ENCODE measurements at places on chromosomes 13 and 19.
A peak's percentile ranks its signal among the peaks of the same experiment; 100 is the strongest.

- ATAC-seq: no peak
Observed at GRCh38 chr13:30659980-30660379, 42.3 kb downstream of the USPL1 start.

GRCh38 chr13:26705536-26705935, 55.0 kb downstream of the GPR12 start:
- no peak for ATAC-seq

- ATAC-seq: no peak
Observed at GRCh38 chr19:3213159-3213558, 11.3 kb upstream of the CELF5 start.

- ATAC-seq: no peak
Observed at GRCh38 chr13:36788276-36788675, 30.7 kb upstream of the RFXAP start.

- no peak for ATAC-seq
Observed at GRCh38 chr19:10838377-10838776, 2.4 kb upstream of the TMED1 start.

- no peak for ATAC-seq
Observed at GRCh38 chr19:37412700-37413099, 41.8 kb downstream of the ZNF527 start.

GRCh38 chr13:51771418-51772104, 32.4 kb downstream of the DHRS12 start:
- ATAC-seq: no peak

- no peak for ATAC-seq
Observed at GRCh38 chr13:76331943-76332712, 554.1 kb downstream of the KCTD12 start.

DNA sequence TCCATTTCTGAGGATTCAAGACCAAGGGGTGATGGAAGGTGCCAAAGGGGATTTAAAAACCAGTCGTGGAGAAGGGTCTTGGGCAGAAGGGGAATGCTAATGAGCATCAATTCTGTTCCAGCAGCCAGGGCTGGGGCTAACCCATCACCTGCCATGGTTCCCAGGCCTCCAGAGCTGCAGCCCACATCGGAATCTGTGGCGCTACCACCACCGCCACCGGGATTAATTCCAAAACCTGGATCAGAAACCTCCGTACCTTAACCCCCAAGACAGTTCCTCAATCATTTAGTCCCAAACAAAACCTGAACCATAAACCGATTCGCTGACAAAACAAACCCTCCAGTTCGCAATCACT, 583 bp downstream of the ZNF615 start:
- no peak for ATAC-seq

DNA sequence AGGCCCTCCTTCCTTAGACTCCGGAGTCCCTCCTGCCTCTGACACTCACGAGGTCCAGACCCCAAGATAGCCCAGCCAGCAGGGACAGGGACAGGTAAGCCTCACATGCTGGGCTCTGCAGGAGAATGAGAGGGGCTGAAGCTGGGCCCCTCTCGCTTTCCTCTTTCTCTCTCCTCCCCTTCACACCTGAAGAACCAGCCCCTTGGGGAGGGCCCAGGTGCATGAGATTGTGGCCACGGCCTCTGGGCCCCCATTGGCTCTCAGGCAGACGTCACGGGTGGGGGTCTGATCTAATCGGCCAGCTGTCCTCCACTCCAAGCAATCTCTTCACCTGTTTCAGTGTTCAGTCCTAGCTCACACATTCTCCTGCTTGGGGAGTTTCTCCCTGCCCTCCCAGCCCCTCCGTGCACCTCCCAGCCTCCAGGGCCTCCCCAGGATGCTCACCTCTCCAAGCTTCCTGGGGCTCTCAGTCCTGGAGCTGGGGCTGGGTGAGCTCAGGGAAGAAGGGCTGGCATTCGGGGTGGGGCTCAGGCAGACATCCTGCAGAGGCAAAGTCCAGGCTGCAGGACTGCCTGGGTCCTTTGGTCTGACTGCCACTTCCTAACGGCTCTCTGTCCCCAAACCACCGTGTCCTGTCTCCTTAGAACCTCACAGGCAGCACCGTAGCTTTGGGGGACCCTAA, 2.8 kb downstream of the TMEM150B start:
- ATAC-seq: peak; percentile 43

DNA sequence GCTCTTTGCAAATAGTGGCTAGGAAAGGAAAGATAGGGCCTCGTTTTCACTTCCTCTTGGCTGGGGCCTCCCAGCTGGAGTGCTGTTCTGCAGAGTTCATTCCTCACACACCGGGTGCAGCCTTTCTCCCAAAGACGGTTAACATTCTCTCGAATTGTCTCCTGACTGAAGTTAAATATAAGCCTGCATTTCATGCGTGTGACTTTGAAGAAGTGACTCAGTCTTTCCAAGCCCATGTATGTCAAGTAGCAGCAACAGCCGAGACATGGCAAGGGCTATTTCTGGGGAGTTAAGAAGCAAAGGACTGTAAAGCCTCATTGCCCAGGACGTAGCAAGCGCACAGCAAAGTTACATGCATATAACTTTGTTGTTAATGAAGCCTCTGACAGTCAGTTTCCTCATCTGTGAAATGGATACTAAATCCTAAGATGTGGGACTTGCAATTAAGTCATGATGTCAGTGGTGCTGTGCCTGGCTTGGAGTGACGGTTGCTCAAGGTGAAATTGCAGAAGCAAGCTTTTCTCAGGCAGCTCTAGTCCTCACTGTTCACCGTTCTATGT, 502.4 kb downstream of the MYO16 start:
- ATAC-seq: peak; percentile 80

DNA sequence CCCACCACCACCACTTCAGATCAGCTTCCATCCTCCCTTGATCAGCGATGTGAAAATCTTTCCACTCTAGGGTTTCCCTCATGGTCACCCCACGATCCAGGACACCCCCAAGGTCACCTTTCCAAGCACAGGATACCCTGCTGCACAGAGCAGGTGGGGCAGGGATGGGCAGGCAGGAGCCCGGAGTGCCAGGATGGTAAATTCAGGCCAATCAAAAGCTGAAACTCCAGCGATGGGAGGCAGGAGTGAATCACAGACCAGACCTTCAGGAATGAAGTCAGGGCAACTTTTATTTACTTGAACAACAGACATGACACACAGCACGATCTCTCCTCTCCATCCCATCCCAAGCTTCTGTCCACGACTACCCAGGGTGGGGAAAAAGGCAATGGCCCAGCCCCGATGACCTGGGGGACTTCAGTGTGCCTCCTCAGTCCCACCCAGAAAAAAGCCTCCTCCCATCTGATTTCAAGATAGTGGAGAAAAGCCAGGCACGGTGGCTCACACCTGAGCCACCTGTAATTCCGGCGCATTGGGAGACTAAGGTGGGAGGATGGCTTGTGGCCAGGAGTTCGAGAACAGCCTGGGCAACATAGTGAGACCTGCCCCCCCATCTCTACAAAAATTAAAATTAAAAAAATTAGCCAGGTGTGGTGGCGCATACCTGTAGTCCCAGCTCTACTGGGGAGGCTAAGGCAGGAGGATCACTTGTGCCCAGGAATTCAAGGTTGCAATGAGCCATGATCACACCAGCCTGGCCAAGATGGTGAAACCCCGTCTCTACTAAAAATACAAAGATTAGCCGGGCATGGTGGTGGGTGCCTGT, 39.2 kb downstream of the ZSWIM4 start:
- ATAC-seq: no peak

DNA sequence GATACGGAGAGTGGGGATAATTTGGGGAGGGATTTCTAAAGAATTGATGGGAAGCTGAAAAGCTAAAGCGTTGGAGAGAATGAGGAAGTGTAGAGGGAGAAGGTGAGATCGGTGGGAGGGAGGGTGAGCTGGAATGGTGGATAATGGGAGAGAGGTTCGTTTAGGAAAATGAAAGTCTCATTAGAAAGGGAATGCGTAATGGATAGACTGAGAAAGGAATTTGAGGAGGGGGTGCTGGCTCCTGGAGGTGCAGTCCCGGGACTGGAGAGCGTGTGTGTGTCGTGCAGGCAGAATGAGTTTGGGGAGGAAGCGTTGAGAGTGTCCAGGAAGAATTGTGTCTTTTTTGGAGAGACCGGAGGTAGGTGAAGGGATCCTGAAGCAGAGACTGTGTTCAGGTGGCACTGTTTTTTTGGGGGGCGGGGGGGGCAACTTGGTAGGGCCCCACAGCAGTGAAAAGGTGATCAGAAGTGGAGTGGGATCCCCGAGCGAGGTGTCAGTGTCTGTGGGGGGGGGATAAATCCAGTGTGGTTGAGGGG, 1.4 kb downstream of the ACTN4 start:
- ATAC-seq: no peak

GRCh38 chr19:977058-977464, 7.1 kb upstream of the WDR18 start:
- peak; percentile 21 for ATAC-seq

- ATAC-seq: no peak
Observed at GRCh38 chr13:19103140-19103539, 78.5 kb downstream of the TUBA3C start.

DNA sequence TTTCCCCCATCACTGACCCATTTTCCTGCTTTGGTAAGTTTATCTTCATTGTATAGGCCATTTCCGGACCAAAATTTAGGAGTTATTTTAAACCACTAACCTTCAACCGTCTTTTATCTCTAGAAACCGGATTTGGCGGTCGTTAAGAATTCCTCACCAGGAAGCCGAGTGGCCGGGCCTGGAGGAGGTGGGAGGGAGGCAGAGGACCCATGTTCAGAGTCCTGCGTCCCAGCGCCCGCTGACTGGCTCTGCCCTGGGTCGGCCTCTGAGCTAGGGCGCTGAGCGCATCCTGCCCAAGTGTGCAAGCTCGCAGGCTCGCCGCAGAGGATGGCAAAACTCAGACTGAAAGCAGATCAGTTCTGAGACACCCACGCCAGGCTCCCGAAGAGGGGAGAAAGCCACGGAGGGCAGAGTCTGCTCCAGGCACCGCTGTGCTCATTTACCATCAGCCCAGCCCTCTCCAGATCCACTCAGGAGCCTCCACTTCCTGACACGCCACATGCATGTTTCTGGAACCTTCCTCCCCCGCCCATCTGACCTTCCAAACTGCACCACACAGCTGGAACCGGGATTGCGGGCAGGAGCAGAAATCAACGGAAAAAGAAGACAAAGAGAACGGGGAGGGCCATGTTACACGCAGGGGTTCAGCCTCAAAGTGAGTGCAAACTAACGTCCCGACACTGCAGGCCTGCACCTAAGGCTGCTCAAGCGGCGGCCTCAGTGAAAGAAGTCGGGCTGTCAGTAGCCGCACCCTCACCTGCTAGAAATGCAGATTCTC, 8.3 kb downstream of the COL4A1 start:
- ATAC-seq: peak; percentile 36

DNA sequence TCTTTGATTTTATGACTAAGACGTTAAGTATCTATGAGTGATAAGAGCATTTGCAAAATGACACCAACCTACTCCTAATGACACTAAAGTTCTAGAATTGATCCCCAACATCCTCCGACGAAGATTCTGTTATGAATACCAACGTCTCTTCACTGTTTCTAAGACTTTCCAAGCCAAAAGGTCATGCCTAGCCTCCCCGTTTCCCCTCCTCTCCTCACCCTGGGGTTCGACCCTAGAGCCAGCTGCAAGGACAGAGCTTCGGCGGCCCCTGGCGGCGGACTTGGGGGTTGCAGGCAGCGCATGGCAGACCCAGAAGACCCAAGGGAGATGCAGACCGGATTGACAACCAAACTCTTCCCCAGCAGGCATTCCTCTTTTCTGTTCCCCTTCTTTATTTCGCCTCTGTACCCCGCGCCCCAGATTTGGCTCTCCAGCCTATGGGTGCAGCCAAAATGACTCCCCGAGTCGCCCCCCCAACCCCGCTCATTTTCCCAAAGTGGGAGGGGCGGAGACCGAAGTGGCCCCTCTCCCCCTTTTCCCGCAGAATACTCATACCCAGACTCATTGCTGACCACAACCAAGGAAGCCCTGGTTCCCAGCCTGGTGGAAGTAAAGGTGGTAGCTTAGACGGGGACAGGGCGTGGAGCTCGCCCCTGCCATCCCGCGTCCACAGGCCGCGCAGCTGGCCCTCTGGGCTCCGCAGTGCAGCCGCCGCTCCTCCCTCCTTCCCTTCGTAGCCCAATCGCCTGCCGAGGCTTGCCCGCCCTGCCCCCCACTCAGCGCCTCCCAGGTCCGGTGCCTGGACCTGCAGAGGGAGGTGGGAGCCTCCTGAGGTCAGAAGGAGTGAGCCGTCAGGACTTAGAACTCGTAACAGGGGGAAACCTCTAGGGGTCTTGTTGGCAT, 4.1 kb upstream of the EML2 start:
- peak; percentile 58 for ATAC-seq

DNA sequence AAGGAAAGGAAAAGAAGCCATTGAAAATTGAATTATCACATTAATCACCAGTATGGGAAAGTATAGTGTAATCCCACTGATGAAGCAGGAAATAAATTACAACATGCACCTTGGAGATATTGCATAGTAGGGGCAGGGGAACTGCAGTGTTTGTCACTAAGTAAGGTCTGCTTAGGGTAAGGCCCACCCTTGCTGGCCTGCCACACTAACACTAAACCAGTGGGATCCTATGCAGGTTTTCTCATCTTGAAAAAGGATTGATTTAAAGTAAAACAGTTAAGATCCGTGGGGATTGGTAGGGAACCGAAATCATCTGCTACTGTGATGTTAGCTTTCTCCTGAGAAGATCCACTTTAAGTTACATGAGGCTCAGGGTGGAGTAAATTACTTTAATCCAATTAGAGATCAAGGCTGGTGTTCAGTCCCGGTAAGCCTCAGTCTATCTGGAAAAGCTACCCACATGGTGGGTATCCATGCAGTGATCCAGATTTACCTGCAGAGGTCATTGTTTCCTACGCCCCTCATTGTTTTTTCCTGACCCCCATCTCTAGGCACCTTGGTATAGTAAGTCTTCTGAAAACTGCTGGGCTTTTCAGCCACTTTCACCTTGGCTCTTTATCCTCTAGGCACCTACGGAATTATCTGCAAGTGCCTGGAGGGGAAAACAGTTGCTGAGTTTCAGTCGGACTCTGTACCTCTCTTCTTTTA, 1014.9 kb upstream of the ATXN8OS start:
- ATAC-seq: peak; percentile 16

DNA sequence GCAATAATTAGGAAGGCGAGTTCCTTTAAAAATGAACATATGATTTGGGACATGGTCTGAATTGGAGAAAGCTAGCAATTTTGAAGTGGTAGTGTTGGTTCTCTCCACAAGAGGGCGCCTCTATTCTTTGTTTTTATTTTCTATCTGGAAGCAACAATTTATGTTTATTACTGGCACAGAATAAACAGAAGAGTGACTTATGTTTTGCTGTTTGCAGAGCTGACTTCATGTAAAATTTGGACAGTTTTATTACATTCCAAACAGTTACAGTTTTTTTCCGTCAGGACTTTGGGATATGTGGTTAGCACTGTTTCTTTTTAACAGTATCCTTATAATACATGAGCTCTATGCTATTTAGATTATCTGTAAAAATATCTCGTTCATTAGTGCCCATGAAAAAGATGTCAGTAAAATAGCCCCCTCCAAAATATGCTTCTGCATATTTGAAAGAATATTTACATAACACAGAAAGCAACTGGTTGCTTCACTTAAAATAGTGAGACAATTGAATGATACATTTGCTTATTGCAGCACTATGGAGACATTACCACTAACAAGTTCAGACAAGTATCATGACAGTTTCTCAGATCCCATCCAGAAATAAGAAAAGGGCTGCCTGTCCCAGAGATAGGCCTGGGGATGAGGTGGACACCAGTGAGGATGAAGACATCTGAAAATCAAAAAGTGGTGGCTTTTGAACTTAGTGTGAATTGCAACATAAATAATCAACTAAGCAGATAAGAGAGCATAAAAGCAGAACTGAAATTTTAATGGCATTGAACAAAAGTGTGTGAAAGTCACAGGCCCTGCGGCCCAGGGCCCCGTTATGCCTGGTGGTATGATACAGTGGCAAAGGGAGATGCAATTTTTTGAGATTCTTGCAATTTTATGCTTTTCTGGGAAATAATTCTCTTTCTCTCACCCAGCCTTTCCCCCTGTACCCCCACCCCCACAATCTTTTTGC, 32.3 kb upstream of the FGF9 start:
- no peak for ATAC-seq

GRCh38 chr19:16957151-16957701, 68.4 kb downstream of the F2RL3 start:
- ATAC-seq: no peak
